ENCODE measurements at places on chromosomes 12 and 14.

- DNase-seq = peak; percentile 65
Observed at GRCh38 chr12:51941011-51941581, 10.4 kb upstream of the ACVR1B start.

GRCh38 chr14:49962621-49963020 is 69.7 kb downstream of the ARF6 start:
- no peak for DNase-seq

DNA sequence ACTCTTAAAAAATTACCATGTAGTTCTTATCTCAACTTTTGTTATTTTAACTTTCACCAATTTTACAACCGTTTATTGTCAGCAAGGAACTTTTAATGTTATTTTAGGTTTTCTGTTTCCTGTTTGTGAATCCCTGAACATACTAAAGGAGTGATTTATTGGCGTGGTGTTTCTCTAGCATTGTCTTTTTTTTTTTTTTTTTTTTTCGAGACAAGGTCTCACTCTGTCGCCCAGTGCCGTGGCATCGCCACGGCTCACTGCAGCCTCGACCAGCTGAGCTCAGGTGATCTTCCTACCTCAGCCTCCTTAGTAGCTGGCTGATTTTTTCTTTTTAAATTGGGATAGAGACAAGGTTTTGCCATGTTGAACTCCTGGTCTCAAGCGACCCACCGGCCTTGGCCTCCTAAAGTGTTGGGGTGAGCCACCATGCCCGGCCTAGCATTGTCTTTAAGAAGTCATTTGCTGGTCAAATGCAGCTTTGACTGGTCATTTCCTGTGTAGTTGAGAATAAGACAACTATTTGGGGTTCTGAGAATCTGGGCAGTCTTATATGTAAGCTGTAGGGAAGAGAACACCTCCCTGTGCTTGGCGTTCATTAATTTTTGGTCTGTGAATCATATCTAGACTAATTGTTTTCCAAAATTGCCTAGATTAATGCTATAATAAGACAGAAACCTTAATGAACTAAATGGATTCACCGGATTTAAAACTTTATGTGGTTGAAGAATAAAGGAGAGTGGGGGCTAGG is 2.1 kb downstream of the WASHC4 start:
- no peak for DNase-seq

DNA sequence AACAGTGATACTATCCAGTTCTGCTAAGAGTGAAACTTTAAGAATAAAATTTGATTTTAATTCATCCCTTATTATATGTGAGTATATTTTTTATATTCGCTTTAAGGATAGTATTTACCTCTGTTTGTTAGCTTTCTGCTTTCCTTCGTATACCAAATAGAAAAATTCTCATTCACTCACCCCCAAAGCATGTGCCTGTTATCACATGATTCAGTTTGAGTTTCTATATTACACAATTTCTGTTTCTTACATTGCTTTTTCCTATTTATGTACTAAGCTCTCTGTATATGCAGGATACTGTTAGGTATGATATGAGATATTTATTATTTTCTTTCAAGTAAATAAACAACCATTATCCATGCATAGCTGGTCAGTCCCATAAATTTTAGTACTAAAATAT is 275.2 kb downstream of the FBXL14 start:
- DNase-seq = no peak

DNA sequence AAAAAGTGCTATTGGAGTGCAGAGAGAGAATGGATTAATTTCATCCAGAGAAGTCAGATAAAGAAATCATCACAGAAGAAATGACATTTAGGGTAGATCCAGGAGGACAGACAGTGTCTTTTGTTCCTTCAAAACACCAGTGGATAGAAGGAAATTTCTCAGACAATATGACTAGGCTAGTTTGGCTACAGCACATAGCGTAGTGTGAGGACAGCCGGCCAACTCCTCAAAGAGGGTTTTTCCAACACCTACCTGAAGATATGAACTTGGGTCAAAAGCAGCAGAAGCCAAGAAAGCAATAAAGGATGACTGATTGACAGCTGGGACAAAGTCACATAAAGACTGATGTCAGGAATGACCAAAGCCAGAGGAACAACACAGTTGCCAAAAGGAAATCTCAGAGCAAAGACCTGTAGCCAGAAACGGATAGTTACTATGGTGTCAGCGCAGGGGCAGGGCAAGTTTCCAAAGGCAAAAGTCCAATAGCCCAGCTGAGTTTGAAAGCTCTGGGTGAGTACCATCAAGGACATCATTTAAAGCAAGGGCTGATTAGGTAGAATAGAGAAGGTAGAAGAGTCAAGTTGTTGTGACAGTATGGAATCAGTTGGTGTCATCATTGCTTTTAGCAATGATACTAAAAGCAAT is 58.7 kb upstream of the PDE3A start:
- DNase-seq = no peak

GRCh38 chr14:100536721-100537445 is 50.3 kb downstream of the BEGAIN start:
- peak; percentile 71 for DNase-seq

DNA sequence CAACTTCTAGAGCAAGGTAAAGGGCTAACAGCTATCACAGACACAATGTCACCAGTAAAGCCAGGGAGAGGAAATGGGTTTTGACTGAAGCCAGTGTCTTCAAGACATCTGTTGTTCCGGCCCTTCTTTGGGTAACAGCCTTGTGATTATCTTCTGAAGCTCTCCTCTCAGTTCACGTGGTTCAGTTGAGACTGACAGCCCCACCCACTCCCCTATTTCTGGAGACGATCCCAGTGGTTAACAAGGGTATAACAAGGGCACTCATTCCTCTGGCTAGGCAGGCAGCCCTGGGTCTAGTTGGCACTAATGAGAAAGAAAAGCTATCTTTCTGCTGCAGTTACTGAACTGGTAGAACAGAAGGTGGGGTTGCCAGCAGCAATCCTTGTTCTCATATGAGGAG is 6.9 kb downstream of the GNPTAB start:
- no peak for DNase-seq

DNA sequence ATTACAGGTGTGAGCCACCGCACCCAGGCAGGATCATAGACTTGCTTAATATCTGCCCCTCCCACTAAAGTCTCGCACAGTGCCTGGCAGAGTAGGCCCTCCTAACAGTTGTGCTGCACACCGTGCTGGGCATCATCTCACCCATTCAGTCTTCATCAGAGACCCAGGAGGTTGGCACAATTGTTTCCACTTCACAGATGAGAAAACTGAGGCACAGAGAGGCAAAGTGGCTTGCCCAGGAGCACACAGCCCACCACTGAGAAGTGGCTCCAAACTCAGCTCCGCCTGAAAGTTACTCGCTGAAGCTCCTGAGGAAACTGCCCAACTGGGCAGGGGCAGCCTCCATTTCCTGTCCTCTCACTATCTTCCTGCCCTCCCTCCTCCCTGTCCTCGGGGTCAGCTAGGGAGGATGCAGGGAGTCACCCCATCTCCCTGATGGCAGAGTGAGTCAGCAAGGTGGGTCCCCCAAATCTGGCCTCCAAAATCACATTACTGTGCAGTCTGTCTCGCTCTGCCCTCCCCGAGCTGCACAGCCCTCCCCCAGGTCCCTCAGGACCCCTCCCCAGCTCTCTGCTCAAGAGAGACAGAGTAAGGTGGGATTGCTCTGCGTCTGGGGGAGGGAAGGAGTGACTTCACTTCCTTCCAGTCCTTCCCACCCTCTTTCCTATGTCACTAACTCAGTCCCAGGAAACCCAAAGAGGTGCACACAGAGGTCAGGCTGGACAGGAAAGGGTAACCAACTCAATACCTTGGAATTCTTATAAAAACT is 5.7 kb downstream of the SLC8B1 start:
- no peak for DNase-seq

- peak; percentile 92 for DNase-seq
Observed at GRCh38 chr14:74882103-74882920, 596 bp downstream of the DLST start.

GRCh38 chr12:50400104-50400637 is 514 bp upstream of the LARP4 start:
- DNase-seq = no peak

- DNase-seq = no peak
Observed at GRCh38 chr12:70721216-70721615, 84.0 kb upstream of the PTPRB start.

- DNase-seq = no peak
Observed at GRCh38 chr12:89514751-89515150, 9.8 kb downstream of the GALNT4 start.

GRCh38 chr12:102992297-102992696 is 34.8 kb downstream of the ASCL1 start:
- DNase-seq = no peak

DNA sequence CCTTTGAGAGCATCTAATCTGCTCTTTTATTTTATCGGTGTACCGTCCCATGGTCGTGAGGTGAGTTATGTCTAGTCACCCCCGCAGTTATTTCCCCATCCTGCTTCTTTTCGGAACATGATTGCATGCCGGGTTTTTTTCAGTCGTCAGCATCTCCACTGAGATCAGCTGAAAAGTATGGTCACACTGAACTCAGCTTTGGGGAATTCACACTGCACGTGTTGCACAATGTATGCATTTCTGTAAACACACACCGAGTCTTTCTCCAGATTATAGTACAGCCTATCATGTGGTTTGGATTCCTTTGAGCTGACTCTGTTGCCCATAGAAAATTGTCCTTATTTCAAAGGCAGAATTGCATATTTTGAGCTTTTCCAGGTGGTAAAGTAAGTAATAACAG is 24.6 kb downstream of the PLXNC1 start:
- no peak for DNase-seq

GRCh38 chr12:69107541-69107940 is 131.8 kb upstream of the CPSF6 start:
- DNase-seq = no peak

DNA sequence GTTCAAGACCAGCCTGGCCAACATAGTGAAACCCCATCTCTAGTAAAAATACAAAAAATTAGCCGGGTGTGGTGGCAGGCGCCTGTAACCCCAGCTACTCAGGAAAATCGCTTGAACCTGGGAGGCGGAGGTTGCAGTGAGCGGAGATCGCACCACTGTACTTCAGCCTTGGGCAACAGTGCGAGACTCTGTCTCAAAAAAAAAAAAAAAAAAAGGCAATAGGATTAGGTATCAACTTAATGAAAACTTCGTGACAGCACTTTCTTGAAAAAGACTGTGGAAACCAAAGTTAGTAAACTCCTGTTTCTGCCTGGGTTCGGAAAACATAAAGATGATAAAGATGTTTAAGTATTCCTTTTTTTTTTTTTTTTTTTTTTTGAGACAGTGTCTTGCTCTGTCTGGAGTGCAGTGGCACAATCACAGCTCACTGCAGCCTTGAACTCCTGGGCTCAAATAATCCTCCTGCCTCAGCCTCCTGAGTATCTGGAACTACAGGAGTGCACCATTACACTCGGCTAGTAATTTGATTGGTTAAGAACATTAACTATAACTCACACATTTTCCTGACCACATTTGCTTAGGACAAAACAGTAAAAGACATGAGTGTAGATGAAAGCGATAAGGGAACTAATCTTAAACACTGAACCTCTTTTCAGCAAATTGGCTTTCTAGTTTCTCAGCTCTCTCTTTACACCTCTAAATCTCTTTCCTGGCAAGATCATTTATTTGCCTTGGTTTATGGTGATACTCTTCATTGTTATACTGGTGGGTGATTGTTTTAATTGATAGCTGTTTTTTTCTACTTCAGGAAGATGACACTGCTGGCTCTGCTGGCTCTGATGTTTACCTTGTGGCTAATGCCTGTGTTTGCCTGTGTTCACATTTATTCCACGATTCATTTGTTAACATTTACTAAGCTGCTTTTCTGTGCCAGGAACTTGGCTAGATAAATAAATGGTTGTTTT is 15.8 kb downstream of the HIF1A start:
- DNase-seq = no peak

- DNase-seq = no peak
Observed at GRCh38 chr14:54700717-54701116, 133.8 kb downstream of the SAMD4A start.

DNA sequence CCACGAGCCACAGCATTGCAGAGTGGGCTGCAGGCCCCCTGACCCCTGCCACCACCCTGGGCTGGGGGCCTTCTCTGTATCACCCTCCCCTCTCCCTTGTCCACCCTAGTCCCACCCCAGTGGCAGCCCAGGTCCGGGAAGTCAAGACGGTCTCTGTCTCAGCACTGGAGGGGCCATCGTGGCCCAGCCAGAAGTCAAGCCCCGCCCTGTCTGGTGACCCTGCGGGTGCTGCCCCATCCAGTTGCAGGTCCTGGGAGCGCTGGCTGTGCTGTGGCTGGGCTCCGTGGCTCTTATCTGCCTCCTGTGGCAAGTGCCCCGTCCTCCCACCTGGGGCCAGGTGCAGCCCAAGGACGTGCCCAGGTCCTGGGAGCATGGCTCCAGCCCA is 2.7 kb downstream of the PLD4 start:
- peak; percentile 83 for DNase-seq

- DNase-seq = no peak
Observed at GRCh38 chr14:95496111-95496681, 20.3 kb downstream of the SYNE3 start.

GRCh38 chr12:78028426-78028825 is 197.7 kb downstream of the NAV3 start:
- no peak for DNase-seq

- no peak for DNase-seq
Observed at GRCh38 chr14:38669027-38669426, 413.1 kb upstream of the CLEC14A start.

DNA sequence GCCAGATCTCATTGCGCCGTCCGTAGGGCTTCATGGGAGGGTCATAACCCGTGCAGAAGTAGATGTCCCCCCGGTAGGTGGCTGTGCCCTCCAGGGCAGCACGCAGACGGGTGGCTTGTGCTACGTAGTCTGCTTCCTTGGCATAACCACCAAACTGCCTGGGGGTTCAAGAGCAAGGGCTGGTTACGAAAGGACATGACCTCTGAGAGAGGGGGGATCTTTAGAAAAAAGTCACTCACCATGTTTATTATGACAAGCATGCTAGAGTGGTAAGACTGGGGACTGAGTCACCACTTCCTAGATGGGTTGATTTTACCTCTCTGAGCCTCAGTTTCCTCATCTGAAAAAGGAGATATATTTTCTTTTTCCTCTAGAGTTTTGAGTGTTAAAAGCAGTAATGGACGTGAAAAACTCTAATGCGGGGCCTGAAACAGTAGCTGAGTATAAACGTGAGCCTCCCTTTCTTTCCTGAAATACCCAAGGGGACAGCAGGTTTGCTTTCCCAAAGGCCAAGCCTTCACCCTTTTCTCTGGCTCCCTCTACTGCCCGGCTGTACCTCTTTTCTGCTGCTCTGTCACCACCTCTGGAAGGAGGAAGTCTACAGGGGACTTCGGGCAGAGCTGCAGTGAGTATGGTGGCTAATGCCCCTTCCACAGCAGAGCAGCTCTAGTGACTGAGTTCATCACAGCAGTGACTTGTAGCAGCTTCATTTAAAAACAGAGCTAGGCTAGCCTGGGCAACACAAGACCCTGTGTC is 23.5 kb upstream of the GPRC5D start:
- no peak for DNase-seq

DNA sequence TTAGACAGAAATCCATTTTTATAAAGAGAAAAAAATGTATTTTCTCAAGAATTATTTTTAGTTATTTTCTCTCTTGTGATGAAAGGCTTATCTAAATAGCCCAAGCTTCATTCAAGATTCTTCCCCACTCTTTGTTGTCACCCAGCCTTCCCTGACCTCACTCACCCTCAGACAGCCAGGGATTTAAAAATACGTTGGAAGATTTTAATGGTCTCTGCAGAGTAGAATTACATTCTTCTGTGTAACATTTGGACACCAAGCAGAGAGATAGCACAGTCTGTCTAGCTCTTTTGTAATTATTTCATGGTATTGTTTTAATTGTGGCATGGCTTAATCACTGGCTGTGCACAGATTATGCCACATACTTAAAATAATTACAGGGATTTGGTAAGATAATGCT is 130.3 kb downstream of the IGF1 start:
- no peak for DNase-seq

- no peak for DNase-seq
Observed at GRCh38 chr14:105065280-105066228, at the start of gene GPR132. TSS of gene GPR132 (minus strand) at chr14:105065430. CDS start at chr14:105055420, 10,010 bp downstream.

- no peak for DNase-seq
Observed at GRCh38 chr12:47236109-47236714, 156.5 kb upstream of the AMIGO2 start.

Measured in mesenteric fat pad (tissue), 1 donor.